Activated T-helper 1 cell treated with anti-CD3 and anti-CD28 coated beads, Interleukin-2, amount 50 U/mL, for 16 hours (primary cell): ENCODE measurements at places on chromosomes 5 and 9.

DNA sequence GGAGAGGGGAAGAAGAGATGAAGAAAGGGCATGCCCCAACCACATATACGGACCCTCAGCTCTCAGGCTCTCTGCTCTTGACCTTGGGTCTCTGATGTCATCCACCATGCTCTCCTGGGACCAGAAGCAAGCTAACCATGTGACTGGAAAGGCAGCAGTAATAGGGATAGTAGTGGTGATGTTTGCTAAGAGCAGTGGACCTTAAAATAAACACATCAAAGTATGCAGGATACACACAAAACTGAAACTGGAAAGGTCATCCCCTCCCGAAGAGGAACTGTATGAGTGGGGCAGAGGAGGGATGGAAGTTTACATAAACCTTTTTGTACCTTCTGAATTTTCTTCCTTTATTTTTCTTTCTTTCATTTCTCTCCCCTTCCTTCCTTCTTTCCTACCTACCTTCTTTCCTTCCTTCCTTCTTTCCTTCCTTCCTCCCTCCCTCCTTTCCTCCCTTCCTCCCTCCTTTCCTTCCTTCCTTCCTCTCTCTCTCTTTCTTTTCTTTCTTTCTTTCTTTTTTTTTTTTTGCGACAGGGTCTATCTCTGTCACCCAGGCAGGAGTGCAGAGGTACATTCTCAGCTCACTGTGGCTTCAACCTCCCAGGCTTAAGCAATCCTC, 8.1 kb upstream of the PTPN3 start:
- DNase-seq = no peak

- no peak for DNase-seq
Measured at GRCh38 chr5:132422720-132423437, 53.4 kb downstream of the SLC22A5 start.

DNA sequence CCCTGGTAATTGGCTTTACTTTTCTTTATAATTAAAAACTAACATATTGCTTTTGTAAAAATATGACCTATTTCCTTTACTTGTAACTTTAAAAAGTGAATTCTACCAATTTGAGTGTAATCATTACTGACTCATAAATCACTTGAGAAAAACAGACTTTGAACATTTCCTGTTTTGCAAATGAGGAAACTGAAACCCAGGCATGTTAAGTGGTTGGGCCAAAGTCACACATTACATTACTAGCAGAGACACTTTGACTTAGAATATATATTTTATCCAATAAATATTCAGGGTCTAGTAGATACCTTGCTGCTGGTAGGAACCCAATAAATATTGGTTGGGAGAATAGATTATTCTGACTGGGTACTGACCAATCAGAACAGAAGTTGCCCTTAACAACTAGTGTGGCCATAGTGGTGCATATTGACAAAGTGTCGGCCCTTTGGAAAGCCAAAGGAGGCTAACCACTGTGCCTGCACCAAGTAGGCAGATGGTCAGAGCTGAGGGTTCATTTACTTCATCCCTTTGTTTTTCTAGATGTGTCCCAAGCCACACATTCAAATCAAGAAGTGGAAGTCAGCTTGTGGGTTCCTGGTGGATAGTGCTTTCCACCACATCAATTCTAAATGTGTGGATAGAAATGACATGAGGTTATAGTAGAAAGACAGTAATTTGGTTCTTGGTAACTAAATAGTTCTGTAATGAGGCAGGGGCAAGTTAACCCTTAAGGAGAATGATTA, 365.1 kb upstream of the RIOK2 start:
- no peak for DNase-seq

DNA sequence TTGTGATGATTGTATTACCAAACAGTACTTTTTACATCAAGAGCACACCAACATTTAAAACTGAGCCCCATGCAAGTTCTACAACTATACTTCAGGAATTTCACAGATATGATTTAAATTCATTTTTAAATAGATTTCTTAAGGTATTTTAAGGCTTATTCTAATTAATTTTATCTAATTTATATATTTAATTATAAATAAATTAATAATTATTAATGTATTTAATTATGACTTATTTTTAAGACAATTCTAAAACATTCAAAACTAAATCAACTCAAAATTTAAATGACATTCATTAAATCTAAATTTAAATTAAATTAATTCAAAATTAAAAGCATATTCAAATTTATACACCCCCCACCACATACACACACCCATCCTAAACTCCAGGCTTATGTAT, 299.2 kb downstream of the NFIB start:
- DNase-seq = no peak
